Dermis microvascular lymphatic vessel endothelial cell (primary cell): ENCODE measurements at places on chromosomes 4 and X.

DNA sequence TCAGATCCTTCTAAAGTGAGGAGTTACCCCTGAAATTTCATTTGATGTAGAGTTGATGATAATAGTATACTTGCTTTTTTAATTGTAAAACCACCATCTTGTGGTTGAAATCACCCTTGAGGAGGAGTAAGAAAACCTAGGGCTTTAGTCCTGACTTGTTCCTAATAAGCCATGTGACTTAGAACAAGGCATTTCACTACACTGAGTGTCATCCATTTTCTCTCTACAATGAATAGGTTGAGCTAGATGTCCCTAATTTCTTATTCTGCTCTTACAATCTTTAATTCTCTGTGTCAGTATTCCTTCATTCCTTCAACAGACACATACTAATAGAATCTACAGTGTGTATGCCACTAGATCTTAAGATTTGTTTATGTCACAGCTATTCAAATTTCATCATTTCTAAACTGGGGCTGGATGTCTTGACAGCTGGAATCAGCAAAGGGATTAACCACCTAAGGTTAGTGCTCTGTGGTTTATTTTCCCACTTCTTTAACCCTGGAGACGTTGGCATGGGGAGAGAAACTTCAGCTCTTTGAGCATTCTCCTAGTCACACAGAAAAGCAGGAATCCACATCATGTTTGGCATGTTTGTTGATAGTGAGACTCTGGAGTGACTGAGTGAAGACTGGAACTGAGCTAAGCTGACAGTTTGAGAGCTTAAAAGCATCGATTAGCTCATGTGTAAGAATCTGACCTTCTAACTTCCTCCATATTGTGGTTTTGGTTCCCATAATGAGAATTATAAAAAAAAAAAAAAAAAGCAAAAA, 246.3 kb downstream of the NDST4 start:
- DNase-seq, result no peak

DNA sequence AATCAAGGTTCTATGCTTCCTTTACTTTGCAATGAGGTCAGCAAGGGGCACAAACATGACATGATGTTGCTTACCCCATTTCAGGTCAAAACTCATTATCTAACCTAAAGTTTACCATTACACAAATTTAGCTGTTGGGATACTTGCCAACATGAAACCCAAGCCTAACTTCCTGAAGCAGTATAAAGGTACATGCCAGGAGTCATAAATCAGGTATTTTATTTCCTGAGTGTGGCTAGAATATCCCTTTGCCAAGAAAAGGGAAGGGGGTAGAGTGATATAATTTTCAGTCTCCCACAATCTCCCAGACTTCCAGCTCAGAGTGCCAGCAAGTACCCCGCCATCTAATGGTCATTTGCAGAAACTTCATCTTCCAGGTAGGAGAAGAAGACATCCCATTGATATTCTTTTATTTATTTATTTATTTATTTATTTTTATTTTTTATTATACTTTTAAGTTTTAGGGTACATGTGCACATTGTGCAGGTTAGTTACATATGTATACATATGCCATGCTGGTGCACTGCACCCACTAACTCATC, 136.6 kb downstream of the NEXMIF start:
- no peak for DNase-seq

DNA sequence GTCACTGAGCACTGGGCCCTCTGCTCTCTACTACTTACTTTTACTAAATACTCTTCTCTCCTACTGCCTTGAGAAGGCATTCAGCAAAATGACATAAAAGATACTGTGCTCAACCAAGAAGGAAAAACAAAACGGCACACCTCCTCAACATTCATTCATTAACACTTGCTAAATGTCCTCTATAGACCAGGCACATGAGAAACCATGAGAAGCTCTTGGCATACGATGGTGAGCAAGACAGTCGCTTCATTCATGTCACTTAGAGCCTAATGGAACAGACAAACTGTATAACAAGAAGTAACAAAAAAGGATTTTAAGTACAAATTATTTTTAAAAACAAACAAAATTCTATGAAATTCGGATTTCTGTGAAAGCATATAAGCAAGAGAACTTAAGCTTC, 38.7 kb downstream of the COL25A1 start:
- DNase-seq, result no peak

GRCh38 chrX:13764765-13765164, 30.2 kb downstream of the OFD1 start:
- DNase-seq, result no peak

DNA sequence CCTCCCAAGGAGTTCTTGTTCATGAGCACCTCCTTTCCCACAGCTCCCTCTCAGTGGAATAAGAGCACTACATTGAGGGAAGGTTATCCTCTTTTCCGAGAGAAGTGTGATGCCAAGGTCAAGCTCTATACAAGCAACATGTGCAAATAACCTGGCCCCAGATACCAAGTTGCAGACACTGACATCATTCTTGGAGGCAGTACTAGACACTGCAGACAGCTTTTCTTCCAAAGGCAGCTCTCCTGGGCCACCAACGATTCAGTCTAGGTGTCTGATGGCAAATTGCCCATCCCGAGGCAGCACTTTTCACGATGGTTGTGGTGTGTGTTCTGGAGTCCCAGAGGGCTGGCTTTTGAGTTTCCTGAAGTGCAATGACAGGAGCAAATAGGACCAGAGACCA, 384.9 kb downstream of the TLL1 start:
- DNase-seq, result no peak

GRCh38 chrX:154126101-154126500, 17.9 kb upstream of the OPN1LW start:
- DNase-seq, result no peak

GRCh38 chrX:21798677-21799219, 40.7 kb upstream of the MBTPS2 start:
- DNase-seq, result no peak
